ENCODE measurements at places on chromosomes 13 and 19.

- no peak for DNase-seq
Measured at GRCh38 chr19:1324806-1325567, 39.3 kb downstream of the EFNA2 start.

DNA sequence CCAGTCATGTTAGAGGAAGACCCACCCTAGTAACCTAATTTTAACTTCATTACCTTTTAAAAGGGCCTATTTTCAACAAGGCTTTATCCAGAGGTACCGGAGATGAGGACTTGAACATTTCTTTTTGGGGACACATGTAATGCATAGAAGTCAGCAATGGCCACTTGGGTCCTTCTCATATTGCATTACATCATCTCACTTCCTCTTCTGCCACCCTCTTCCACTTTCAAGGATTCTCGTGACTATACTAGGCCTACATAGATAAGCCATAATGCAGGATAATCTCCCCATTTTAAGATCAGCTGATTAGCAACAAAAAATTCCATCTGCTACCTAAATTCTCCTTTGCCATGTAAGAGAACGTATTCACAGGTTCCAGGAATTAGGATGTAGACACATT, 557.2 kb downstream of the KCTD12 start:
- no peak for DNase-seq

- no peak for DNase-seq
Measured at GRCh38 chr13:48497669-48498068, 35.2 kb downstream of the RCBTB2 start.

DNA sequence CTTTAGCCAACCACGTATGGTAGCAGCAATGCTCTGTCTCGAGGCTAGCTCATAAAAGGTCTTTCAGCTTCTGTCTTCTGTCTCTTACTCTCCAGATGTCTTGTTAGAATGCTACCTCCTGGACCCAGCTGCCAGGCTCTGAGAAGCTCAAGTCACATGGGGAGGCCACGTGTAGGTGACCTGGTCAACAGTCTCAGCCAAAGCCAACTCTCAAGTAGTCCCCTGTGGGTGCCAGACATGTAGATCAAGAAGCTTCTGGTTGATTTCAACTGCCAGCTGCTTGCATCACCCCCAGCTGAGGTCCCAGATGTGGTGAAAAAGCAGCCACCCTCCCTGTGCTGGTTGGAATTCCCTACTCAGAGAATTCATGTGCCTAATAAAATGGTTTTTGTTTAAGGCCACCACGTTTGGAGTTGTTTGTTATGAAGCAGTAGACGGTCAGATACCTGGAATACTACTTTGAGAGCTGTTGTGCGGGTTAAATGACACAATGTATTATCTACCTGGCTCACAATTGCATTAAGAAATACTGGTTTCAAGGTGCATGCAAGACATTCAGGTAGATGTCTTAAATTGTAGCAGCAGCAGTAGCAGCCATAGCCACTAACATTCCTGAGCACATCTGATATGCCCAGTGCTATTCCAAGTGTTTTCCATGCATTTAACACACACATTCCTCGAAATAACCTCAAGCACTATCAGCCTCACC, 131.0 kb upstream of the RFC3 start:
- DNase-seq = no peak

GRCh38 chr19:9796113-9796773, 22.6 kb downstream of the FBXL12 start:
- peak; percentile 93 for DNase-seq

DNA sequence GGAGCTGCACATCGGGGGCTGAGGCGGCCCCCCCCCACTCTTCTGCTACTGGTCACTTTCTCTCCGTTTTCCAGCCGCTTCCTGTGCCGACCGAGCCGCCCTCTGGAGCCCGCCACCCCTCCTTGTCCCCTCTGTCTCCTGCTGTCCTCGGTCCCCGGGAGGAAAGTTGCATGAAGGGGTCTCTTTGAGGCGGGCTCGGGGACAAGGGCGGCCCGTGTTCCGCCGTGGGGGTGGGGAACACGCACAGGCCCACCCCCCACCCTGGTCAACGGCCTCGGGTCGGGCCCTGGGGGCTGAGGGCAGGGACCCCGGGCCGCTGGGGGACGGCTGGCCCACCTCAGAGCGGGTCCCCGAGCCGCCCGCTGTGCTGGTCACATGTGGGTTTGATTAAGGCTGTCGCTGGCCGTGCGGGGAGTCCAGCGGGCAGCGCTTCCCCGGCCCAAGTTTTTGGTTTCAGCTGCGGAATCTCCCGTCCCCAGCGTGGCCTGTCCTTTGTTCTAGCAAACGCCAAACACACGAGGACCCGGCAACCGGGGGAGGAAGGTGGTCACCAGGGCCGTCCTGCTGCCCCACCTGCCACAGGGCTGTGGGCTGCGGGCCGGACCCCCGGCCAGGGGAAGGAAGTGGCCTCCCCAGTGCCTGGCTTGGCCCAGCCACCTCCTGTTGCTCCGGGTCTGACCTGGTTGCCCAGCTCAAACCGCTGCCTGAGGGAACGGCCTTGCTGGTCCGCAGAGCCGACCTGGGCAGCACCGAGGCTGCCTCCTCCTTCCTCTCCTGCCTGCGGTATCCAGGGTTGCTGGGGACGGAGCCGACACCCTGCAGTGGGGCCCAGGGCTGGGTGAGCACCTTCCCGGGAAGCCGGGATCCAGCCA, 1.9 kb downstream of the EFNA2 start:
- DNase-seq = no peak

GRCh38 chr13:26614721-26615120, 57.2 kb downstream of the WASF3 start:
- no peak for DNase-seq

- no peak for DNase-seq
Measured at GRCh38 chr13:24680921-24681604, 855 bp downstream of the ATP12A start.

- DNase-seq = peak; percentile 95
Measured at GRCh38 chr13:33728271-33729037, 89.5 kb upstream of the RFC3 start.

- no peak for DNase-seq
Measured at GRCh38 chr19:35546532-35546931, 1.1 kb downstream of the TMEM147 start.

GRCh38 chr19:38061294-38061693, 154.3 kb downstream of the SIPA1L3 start:
- DNase-seq = no peak

- DNase-seq = no peak
Measured at GRCh38 chr13:74203576-74203975, 69.4 kb upstream of the KLF12 start.

DNA sequence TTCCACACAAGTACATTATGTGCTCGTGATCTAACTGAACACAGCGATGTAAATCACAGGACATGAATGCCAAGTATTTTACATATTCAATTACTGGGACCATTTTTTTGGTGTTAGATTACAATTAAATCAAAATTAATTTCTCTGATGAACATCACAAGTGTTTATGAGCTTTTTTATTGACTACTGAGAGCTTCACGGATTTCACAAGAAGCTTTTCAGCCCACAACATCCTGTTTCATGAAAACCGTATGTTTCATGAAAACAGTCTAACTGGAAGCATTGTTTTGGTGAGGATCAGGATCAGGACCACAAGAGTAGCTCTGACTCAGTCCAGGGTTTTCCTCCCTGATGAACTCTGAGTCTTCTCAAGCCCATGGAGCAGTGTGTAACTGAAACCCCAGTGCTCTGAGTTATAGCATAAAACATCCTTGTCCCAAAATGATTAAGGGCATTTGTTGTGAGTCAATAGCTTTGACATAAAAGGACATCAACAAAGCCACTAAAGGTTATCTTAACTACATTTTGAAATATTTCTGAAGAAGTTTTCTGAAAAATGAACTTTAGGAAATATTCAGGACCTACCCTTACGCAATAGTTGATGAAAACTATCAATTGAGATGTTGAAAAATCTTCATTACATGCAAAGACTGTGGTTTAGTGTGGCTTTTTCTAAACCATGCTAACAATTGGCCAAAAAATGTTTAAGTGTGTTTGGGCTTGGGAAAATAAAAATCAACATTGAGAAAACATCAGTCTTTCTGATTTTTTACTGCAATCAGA, 49.3 kb downstream of the UFM1 start:
- no peak for DNase-seq

DNA sequence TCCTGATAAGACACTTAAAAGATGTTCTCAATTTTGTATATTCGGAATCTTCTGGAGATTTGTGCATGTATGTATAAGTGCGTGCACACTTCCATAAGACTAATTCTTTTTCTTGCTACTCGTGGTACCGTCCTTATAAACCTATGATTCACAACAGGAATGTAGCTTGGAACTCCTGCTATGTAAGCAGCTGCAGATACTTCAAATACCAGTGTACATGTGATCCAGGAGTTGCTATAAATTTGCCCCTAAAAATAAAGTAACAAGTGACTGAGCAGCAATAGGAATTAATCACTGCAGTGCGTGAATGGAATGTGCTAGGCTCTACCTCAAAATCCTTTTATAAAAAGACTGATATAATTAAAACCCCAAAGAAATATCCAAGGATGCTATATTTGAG, 214.9 kb downstream of the KLF5 start:
- DNase-seq = no peak

- DNase-seq = no peak
Measured at GRCh38 chr19:38671654-38672053, 24.2 kb downstream of the ACTN4 start.

GRCh38 chr13:95382916-95383315, 81.7 kb upstream of the ABCC4 start:
- no peak for DNase-seq

- DNase-seq = no peak
Measured at GRCh38 chr13:112516218-112516617, 71.7 kb downstream of the TUBGCP3 start.

GRCh38 chr19:50281491-50281890, 47.7 kb downstream of the KCNC3 start:
- DNase-seq = no peak

GRCh38 chr19:1261798-1262622, 7.1 kb upstream of the CIRBP start:
- no peak for DNase-seq

- DNase-seq = peak; percentile 42
Measured at GRCh38 chr19:7507884-7508283, 8.0 kb upstream of the ZNF358 start.

DNA sequence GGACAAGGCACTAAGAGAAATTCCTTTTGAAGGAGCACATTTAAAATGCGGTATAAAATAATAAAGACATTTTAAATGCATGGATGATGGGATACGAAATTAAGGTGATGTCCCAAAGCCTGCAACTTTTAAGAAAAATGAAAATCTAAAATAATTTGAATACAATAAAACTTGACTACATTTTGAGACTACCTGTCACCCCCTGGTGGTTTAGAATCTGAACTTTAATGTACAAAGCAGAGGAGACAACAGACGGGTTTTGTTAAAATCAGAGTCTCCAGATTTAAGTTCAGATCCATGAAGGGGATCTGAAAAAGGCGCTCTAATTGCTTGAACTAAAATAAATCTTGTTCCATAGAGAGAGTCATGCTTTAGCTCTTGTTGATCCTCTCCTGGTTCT, 1129.3 kb upstream of the PCDH20 start:
- no peak for DNase-seq

DNA sequence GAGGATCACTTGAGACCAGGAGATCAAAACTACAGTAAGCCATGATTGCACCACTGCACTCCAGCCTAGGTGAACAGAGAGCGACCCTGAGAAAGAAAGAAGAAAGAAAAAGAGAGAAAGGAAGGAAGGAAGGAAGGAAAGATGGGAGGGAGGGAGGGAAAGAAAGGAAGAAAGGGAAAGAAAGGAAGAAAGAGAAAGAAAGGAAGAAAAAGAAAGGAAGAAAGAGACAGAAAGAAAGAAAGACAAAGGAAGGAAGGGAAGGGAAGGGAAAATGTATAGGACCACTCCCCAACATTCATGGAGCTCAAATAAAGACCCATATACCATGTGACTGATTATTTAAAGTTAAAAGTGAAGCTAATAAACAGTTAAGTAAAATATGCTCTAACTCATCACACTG, 39.9 kb downstream of the SYDE1 start:
- no peak for DNase-seq

DNA sequence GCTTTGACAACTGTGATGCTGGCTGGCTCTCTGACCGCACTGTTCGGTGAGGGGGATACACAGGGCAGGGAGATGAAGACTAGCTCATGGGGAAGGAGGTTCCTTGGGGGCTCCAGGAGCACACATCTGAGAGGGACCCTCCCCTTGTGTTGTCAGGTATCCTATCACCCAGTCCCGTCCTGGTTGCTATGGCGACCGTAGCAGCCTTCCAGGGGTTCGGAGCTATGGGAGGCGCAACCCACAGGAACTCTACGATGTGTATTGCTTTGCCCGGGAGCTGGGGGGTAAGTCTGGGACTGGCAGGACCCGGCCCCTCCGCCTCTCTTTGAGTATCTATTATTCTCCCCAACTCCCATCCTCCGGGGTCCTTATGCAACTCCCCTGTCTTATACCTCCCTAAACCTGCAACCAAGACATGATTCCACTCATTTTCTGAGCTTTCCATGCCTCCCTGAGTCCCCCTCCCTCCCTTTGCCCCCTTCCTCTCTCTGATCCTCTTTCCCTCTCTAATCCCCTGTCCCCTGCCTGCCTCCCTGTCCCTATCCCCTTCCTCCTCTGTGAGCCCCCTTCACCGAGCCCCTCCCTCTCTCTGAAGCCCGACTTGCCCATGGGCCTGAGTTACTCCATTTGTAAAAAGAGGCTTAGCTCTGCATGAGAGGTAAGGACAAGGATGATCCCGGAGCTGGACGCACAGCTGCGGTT, 12.5 kb downstream of the NCAN start:
- no peak for DNase-seq

DNA sequence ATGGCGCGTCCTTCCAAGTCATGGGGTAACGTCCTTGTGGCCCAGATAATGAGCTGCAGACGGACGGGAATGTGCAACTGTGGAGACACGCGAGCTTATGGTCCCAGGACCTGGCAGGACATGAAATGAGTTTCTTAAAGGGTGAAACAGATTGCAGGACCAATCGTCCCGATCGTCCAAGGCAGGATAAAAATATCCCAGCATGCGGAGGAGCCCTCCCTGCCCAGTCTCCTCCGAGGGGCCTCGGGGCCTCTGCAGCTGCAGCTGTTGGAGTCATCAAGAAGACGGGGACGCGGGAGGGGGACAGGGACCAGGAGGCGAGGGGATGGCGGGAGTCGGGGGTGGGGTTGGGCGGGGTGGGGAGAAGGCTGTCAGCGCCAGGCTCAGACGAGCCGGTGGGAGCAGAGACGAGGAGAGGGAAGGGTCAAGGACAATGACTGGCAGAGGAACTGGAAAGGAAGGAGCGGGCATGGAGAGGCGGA, 14.4 kb upstream of the GARIN5A start:
- DNase-seq = no peak
